ENCODE measurements at places on chromosomes 7 and 10.

DNA sequence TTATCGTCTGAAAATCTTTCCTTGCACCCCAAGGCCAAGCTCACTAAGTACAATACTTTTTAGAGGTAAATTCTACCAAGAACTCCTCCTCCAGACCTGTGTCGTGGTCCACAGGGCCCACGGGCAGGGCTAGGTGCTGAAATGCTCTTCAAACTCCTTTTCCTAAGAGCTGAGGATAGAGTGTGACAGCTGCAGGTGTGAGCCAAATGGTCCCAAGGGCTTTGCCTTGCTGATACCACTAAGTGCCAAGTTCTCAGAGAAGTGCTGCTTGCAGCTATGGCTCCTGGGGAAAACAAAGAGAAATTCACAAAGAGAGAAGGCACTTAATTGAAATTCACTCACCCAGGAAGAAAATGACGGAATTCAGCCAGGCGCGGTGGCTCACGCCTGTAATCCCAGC lies 868.9 kb upstream of the AUTS2 start:
- DNase-seq = peak; percentile 96

- DNase-seq = no peak
Measured at GRCh38 chr10:26509307-26509706, 71.2 kb downstream of the APBB1IP start.

GRCh38 chr10:121696854-121697253 lies 98.6 kb upstream of the FGFR2 start:
- no peak for DNase-seq

- DNase-seq = no peak
Measured at GRCh38 chr7:141074162-141074991, 513 bp downstream of the TMEM178B start.

GRCh38 chr7:23742051-23742450 lies 32.0 kb downstream of the STK31 start:
- no peak for DNase-seq

GRCh38 chr7:116543664-116544063 lies 18.8 kb downstream of the CAV1 start:
- DNase-seq = no peak

DNA sequence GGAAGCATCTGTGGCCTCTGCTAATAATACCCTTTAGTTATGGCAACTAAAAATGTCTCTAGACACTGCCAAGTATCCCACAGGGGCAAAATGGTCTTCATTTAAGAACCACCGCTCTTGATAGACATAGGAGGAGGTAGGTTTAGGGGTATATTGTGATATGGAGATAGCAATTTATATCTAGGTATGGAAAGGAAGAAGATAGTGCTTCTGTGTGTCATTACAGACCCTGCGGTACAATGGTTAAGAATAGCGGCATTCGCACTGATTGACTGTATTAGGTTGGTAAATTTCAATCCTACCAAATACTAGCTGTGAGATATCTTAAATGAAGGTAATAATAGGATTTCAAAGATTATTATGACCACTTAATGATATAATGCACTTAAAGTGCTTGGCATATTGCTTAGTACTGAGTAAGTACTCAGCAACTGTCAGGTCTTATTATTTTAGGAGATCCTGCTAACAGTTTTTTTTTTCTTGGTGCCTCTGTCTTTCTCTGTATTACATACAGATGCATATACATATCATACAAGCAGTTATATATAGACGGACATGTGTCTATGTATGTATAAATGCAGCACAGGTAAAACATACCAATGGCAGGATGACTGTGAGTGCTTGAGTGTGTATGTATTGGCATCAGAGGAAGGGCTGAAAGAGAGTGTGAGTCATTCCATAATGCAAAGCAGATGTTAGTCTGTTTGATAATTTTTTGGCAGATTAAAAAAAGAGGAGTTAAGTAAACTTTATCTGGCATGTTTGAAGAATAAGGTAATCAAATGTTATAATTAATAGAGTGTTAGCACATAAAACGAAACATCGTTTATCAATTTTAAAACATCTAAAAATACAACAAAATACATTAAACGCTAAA lies 50.0 kb upstream of the ITGB8 start:
- no peak for DNase-seq

GRCh38 chr7:149559711-149560110 lies 62.1 kb upstream of the ZNF746 start:
- no peak for DNase-seq

- peak; percentile 66 for DNase-seq
Measured at GRCh38 chr7:13851736-13852135, 137.7 kb downstream of the ETV1 start.

DNA sequence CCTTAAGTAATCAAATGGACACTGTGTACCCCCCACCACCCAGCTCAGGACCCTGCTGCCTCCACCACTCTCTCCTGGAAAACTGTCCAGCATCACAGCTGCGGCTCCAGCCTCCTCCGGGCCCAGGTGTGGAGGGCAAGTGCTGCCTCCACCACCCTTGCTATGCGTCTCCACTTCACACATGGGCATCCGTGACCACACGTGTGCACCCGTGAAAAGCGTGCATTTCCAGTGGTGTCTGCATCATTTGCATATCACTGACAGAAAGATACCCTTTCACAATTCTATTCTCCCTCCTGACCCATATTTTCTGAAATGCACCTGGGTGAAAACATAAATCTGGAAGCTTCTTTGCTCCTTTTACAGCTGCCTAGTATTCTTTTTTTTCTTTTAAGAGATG lies 89.7 kb upstream of the PDGFA start:
- DNase-seq = no peak

DNA sequence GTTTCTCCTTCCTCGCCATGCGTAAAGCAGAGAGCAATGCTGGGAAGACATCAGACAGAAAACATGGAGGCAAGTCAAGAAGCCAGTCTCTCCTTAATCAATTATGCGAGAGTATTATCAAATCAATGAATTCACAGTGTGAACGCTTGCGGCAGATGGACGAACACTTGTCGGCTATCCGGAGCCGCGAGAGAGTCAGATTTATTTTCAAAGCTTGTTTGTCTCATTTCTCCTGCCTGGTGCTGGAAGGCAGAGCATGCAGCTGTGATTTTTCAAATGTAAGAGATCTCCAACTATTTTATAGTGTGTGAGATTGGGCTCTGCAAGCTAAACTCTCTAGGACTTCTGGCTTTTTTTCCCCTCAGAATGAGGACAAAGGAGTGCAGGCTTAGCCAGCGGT lies 252.3 kb downstream of the SNX10 start:
- no peak for DNase-seq

DNA sequence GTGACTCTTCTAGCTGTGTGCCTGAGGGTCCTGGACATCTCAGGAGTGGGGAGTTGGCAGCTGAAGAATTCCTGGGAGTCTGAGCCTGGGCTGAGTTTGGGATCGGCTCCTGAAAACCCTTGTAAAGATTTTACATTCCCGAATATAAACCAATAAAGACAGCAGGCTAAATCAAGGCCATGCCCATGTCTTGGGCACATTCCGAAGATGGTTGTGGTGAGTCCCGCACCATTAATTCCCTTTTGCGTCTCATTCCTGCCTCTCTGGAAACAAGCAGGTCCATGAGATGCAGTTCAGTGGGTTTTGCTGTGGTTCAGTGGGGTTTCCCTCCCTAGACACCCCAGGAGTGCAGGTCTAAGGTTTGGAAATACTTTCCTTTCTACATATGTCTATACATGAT lies 90.9 kb downstream of the COL26A1 start:
- DNase-seq = no peak

DNA sequence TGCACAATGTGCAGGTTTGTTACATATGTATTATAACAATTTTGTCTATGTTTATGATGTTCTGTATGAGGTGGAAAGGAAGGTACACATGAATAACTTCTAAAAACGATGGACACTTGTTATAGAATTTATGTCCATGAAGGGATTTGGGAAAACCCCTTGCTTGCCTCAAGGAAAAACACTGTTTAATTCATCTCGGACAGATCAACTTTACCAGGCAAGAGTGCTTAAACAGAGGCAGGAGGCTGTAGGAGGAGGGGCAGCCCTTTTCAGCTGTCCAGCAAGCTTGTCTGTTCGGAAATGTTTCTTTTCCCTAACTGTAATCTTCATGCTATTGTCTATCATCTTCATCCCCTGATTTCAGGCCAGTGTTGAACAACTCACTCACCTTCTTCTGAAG lies 200.9 kb downstream of the CDC14C start:
- no peak for DNase-seq

DNA sequence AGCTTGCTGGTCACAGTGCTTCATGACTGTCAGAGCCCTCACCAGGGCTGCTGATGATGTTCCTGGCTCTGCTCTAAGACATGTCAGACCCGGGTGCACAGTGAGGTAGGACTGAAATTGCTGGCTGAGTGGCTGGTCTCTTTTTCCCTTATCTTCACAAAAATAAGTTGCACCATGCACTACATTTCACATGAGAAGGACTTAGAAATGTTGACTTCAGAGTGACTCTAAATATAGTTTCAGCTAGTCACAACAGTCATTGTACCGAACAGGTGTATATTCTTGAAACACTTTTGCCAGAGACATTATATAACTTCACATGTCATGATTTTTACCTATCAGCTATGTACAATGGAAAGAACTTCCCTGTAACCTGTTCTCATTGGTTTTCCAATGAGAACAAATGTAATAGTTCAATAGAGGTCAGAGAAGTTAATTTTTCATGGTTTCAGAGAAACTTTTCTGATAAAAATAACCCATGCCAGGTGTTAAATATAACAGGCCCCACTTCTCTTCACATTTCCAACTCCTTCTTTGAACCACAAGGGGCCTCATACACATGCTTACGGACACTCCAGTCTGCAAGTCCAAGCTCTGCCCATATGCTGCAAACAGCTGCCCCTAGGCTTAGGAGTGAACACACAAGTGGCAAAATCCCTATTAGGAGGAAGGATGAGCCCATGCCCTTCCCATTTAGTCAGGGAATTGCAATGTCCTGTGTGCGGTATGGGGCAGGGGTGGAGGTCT lies 115.6 kb downstream of the CDK6 start:
- no peak for DNase-seq

DNA sequence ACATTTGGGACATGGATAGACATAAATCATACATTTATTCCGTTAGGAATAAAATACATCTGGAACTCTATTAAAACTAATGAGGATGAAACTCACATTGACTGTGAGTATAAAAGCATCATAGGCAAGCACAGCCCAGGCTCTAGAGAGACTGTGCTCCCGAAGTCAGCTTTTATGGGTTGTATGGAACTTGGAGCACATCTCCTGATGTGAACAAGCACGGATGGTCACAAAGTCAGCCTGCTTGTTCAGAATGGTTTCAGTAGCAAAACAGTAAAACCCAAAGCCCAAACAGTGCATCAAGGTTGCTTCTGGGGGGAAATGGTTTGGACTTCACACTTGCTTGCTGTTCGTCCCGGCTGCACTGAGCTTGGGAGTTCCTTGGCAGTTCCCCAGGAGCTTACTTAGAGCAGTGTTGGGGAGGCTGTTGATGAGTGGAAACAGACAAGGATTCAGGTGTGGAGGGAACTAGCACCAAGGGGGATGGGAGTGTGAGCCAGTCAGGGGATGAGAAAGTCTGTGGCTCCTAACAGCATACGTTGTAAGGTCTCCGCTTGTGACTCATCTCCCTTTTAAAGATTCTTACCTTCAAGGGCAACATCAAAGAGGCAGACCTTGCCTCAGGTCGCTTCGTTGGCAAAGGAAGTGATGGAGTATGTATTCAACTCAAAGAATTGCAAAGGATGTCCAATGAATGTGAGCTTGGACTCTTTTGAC lies 19.7 kb upstream of the ITGA8 start:
- no peak for DNase-seq

GRCh38 chr7:77455321-77455720 lies 39.2 kb upstream of the GSAP start:
- DNase-seq = no peak

- DNase-seq = no peak
Measured at GRCh38 chr10:12177642-12178041, 18.0 kb downstream of the NUDT5 start.
